ENCODE measurements at places on chromosomes 2 and 18.

- DNase-seq: no peak
Observed at GRCh38 chr2:229974266-229974665, 52.0 kb downstream of the FBXO36 start.

- no peak for DNase-seq
Observed at GRCh38 chr2:232368311-232368731, 10.2 kb upstream of the ALPP start.

DNA sequence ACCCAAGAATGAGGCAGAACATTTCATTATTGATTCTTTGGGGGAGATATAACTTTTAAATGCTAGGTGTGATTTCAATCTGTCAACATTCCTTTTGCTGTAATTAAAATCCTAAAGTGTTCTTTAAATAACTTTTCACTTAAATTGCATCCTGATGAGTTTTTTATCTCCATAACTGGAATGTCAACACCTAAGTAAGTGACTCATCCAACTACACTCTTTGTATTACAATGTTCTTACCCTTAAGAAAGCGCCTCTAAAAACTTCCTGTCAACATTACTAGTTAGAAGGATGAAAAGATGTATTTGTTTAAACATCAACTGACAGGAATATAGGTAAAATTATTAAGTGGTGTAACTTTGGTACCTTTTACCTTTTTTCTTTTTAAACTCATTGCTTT is 1657.0 kb downstream of the LRP1B start:
- DNase-seq: no peak

DNA sequence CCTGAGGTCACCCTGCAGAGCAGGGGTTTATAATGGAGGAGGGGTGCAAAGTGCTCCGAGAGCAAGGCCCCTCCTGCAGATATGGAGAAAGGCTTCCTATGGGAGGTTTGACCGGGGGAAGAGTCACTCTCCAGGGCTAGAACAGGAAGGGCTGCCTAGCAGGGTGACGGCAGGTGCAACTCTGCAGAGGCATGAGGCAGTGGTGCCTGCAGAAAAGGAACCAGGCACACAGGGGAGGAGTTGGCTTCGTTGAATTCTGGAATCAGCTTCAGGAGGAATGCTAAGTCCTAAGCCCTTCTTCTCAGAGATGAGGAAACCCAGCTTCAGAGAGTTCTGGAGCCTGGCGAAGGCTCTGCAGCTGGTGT is 17.5 kb upstream of the HPCAL1 start:
- no peak for DNase-seq

DNA sequence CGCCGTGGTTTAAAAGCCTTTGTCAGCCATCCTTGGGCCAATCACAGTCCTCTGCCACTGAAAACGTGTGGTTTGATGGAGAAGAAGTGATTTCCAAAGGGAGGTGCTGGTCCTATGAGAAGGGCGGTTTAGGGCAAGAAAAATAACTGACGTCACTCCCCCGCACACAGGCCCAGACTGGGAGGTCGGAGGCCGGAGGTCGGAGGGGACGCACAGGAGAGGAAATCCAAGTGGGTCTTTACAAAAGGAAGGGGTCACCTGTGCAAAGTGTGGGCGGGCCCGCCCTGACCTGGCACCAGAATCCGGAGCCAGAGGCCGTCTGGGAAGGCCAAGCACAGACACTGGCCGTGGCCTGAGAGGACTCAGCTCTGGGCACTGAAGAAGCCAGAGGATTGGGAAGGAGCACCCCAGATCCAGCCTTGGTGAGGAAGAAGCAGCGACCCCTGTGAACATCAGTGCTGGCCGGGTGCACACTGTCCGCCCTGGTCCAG is 18.0 kb upstream of the KCNG2 start:
- no peak for DNase-seq

DNA sequence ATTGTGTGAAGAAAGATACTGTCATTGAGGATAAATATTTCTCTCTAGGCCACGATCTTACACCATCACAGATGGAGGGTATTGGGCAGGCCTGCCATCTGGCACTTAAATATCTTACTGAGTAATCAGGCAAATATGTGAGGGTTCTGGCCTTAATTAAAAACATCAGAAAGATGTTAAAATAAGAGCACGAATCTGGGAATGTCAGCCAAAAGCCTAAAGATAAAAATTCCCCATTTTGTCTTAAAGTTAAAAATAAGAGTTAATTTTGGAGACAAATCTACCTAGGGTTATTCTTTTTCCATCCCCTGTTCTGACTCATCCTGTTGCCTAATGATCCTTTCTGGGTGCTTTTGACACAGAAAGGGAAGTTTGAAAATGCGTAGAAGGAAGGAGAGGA is 121.0 kb downstream of the SUCLG1 start:
- DNase-seq: no peak

- DNase-seq: no peak
Observed at GRCh38 chr2:153770359-153770991, 101.2 kb upstream of the GALNT13 start.

DNA sequence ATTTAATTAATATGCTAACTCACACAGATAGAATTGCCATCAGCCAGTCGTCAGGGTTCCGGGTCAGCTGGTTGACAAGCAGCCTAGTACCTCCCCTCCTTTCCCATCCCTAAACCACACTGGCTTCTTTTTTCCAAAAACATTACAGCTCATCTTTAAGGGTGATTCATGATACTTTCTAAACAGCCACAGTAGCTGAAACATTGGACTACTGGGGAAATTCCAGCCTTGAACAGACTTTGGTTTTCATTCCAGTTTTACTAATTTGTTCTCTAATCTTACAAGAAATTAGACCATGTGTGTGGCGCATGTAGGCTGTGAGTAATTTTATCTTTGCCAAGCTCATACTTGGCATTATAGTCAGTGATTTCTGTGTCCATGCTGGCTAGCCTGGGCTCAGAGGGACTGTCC is 110.8 kb downstream of the FMNL2 start:
- peak; percentile 83 for DNase-seq

- DNase-seq: no peak
Observed at GRCh38 chr2:229109195-229109594, 161.9 kb downstream of the PID1 start.

- DNase-seq: peak; percentile 57
Observed at GRCh38 chr18:21682371-21683051, 22.1 kb downstream of the ABHD3 start.

DNA sequence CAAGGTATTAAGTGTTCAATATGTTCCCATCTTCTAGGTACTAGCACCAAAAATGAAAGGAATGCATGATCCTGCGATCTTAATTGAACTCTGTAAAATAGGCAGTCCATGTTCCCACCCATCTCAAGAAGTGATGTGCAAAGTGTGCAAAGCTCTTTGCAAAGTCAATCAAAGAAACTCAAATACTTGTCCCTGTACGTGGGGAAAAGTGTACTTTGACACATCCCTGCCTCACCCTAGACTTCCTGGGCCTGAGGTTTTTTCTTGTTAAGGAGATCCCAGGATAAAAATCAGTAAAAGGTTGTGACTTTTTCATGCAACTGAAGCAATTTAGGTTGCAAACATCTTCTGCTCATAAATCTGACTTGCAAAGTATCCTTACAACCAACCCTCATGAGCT is 25.3 kb downstream of the HNRNPA3 start:
- DNase-seq: no peak

DNA sequence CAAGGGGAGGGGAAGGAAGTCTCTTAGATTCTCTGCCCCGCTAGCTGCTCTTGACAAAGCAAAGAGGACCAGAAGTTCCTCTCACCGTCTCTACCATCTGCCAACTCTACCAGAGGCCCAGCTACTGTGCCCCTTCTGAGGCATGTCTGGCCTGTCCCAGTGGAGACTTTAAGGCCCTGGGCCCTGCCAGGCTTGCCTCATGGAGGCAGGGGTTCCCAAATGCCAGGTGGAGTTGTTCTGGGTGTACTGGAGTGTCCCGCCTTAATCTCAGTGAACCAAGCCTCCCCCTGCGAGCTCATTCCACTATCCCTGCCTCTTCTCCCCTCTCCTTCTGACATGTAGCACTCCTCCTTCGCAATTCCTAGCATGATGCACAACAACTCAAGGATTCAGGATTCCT is 2.2 kb downstream of the HOXD12 start:
- no peak for DNase-seq

DNA sequence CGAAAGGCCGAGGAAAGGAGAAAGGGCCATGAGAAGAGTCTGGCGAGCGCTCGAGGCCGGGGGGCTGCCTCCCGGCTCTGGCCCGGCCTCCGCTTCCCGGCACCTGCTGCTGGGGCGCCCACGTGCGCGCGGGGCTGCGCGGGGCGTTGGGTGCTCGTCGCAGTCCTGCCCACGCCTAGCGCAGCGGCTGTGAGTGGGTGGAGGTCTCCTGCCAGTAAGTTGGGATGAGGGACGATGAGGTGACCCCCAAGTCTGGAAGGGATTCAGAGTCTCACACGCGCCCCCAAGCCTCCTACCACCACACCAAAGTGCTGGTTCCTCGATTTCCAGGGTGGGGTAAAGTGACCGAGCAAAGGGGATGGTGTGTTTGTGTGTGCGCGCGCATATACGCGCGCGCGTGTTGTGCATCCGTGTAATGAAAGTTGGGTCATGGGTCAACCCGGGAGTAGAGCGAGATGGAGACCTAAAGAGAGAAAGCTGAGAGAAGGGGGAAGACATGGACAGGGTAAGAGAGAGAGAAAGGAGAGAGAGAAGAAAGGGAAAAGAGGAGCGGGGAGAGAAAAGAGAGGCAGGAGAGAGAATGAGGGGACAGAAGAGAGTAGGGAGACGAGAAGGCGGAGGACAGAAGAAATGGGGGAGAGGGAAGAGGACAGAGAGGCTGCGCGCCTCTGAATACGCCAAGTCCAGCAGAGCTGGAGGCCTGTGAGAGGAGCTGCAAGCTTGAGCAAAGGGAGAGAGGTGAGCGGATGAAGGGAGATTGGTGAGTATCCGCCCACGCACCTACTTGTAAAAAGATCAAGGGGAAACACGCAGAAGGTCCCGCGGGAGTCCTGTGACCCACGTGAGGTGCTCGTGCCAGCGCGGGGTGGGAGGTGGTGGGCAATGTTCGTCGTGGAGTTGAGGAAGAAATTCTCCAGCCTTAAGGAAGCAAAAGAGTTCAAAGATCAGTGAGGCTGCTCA is 1.7 kb upstream of the NETO1 start:
- no peak for DNase-seq

GRCh38 chr2:8138923-8139667 is 542.8 kb upstream of the ID2 start:
- DNase-seq: no peak

DNA sequence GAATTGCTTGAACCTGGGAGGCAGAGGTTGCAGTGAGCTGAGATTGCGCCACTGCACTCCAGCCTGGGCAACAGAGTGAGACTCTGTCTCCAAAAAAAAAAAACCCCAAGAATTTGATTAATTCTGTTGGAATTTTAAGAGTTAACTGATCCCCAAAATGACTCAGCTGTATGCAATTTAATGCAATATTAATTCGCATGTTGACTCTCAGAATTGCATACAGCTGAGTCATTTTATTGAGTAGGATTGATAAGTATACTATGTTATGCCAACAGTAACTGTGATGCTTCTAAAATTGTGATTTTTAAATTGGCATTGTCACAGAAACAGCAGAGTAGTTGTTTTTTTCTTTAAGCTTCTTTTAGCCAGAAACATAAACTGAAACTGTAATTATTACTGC is 19.6 kb downstream of the MSH2 start:
- DNase-seq: no peak
